ENCODE measurements at places on chromosomes 7 and 10.

DNA sequence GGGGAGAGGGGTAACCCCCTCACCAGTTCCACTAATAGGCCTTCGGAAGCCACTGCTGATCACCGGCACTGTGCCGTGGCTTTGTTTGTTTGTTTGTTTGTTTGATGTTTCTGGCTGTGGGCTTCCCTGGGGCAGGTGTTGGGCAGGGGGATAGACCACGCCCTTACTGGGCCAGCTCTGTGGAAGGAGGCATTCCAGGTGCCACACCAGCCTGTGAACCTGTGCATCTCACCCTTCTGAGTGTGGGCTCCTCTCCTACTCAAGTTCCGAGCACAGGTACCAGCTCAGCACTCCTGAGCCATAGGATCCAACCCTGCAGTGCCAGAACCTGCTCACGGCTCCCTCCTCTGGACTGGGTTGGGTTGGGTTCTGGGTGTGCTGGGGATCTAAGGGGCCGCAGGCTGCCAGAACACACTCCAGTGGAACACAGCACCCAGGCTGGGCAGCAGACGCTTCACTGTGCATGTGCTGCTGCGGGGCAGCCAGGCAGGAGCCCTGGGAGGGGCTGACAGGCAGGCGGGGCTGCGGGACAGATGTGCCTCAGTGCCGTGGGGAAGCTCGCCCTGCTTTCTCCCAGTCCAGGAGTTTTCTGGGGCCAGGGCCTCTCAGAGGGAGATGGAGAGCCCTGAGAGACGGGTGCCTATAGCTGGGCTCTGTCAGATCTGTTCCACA is 1053.9 kb downstream of the CNTNAP2 start:
- DNase-seq, result no peak

GRCh38 chr10:10043083-10043482 is 974.6 kb upstream of the CELF2 start:
- no peak for DNase-seq

GRCh38 chr10:126568809-126569385 is 101.6 kb downstream of the C10orf90 start:
- DNase-seq, result no peak

DNA sequence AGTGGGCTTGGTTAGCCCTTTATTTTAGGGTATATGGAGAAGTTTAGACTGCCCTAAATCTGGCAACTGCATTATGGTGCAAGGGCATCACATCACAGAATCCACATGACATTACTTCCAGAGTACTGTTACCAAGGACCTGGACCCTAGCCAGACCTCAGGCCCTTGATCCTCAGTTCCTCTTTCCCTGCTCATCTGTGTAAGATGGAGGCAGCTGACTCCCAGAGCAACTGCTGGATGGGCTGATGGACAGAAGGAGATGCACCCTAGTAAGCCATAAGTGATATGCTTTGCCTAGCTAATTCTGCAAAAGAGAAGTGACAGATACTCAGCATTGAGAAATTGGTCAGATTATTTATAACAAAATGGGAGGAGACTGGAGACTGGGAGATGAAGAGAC is 131.7 kb downstream of the DYNC1I1 start:
- no peak for DNase-seq
